RWPE1 (cell line): ENCODE measurements at places on chromosomes 3 and 15.

- DNase-seq: no peak
Observed at GRCh38 chr3:30349507-30349906, 256.9 kb upstream of the TGFBR2 start.

DNA sequence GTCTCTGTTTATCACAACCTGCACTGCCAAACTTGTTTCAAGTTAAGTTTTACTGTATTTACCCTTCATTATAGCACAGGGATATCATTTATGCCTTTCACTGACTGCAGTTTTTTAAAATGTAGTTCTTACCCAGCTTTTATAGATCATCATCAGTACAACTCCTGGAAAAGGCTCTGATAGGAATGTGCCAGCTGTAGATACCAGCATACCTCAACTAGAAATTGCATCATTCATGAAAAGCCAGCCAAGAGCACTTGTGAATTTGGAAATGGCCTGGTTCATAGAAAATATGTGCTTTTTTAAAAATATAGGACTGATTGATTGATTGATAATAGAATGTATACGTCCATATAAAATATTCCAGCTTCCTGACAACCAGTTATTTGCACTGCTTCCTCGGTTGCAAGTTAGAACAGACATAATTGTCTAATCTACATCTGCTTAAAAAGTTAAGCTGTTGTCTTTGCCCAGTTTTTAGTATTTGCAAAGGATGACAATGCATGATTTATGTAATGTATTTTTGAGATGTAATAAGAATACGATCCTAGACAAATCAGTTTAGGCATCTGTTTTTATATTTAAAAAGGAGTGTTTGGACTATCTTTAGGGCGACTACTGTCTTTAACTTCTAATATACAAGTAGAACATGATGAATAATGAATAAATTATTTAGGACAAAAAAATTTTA lies 58.5 kb downstream of the DCUN1D1 start:
- DNase-seq: no peak

DNA sequence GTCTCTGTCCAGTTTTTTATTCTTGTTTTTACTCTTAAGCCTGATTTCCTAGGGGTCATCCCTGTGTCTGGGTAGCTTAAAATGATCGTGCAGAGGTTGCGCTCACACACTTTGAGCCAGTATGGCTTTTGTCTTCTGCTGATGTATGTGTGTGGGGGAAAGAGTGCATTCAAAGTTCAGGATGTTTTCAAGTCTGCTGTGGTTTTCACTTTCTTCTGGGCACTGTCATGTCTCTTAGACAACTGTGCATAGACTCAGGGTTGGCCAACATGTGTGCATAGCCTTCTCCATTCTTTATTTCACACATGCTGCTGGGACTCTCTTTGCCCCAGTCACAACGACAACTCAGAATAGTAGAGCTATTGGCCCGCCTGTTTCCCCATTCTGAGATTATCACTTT lies 139.1 kb downstream of the WNT7A start:
- DNase-seq: no peak

DNA sequence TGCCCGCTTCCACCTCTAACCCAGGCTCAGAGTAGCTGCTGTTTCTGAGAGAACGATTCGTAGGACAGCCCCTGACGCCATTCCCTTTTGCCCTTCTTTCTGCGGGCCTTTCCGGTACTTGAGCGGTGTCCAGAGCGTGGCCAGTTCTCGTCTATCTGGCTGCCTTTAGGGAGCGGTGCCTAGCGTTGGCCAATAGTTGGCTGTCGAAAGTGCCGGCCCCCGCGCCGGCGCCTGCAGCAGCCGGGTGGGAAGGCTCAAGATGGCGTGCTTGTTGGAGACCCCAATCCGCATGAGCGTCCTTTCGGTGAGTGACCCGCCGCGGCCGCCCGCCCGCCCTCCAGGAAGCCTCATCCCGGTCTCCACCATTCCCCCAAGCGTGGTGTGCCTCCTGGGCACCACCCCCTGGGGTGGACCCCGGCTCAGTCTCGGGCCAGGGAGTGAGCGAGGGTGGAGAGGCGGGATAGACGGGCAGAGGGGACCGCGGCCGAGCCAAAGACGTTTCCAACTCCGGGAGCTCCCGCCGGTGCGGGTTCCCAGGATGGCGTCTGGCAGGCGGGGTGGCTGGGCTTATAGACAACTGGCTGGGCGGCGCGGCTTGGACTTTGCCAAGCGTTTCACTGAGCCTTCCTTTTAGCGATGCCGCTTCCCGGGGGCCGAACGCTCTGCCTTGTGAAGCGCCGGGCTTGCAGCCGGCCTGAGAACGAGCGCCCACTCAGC lies at the start of gene ARMC8:
Gene ARMC8 (plus strand): TSS at position 6 of the 717 bp plus-strand sequence. CDS start 254 bp downstream, at position 260.
- peak; percentile 64 for DNase-seq

DNA sequence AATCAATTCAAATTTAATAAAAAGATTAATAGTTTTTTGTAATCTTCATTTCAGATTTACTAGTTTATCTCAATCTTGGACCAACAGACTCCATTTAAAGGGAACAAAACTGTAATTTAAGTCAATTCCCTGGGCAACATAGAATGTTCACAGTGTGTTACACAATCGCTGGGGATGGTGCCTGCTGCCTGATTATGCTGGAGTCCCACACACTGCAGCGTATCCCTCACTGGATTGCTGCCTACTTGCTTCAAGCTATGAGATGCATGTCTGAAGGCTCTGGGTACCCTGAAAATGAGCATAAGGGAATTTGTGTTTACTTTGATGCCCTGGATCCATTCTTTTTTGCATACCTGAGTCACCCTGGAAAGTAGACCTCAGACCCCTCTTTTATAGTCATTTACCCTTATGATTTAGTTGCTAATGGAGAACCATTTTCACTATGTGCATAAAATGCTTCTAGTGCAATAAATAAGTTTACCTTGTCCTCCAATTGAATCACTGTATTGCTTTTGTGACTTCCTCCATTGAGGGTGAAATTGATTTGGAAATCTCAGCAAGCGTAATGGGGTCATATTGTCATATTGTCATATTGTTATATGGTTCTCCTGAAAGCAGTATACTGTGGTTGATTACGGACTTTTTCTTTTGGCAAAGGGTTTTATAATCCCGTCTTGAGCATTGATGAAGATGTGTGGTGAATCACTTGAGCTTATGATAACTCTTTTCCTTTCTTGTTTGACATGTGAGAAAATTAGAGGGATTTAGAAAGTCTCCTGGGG lies 35.9 kb downstream of the ITPR1 start:
- no peak for DNase-seq

GRCh38 chr15:41647262-41647661 lies 12.9 kb upstream of the MGA start:
- DNase-seq: no peak

- DNase-seq: no peak
Observed at GRCh38 chr3:190495796-190496195, 18.1 kb upstream of the IL1RAP start.

DNA sequence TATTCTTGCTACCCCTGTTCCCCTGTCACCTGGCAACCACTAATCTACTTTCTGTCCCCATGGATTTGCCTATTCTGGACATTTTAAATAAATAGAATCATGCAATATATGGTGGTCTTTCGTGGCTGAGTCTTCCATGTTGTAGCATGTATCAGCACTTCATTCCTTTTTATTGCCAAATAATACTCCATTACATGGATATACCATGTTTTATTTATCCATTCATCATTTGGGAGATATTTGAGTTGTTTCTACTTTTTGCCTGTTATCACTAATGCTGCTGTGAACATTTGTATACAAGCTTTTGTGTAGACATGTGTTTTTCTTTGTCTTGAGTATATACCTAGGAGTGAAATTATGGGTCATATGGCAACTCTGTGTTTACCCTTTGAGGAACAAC lies 50.6 kb downstream of the NR2C2 start:
- DNase-seq: no peak

DNA sequence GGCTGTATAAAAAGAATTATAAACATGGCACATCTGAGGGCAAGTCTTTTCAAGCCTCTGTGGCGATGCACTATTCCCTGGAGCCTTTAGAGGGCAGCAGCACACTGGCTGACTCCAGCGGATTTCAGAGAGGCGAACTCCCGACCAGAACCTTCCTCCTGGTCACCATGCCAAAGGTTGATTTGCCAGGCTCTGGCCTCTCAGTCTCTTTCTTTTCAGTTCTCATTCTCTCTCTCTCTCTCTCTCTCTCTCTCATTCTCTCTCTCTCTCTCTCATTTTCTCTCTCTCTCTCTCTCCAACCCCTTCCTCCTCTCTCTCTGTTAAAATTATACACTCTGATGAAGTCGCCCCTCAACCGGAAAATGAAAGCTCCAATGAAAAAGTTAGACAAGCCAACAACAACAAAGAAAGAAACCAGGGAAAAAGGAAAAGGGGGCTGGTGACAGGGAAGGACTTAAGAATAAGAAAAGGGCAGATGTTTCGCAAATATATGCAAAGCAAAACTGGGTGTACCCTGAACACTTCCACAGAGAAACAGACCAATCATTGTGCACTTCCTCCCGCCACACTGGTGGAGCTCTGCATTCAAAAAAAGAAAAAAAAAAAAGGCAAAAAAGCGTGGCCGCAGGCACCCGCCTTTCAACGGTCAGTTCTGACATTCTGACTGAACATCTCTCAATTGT lies 90.2 kb downstream of the TIGIT start:
- peak; percentile 60 for DNase-seq

- peak; percentile 34 for DNase-seq
Observed at GRCh38 chr15:80804970-80805495, 25.9 kb downstream of the CEMIP start.

- DNase-seq: no peak
Observed at GRCh38 chr15:33080006-33080405, 114.5 kb downstream of the FMN1 start.

DNA sequence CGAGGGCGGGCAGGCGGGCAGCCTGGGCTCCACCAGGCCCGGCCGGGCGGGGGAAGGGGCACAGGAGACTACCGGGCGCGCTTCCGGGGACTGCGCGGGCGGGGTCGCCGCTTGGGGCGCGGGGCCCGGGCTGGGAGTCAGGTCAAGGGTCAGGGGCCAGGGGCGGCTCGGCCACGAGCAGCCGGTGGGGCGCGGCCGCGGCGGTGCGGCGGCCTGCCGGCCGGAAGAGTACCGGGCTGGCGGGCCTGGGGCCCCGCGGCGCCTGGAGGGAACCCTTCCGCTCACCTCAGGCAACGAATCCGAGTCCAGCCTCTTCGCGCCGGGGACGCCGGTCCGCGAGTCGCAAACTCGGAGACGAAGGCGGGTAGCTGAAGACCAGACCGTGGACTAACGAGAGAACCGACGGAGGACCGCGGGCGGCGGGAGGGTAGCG lies 225 bp downstream of the RHOA start:
- DNase-seq: no peak

GRCh38 chr15:66641485-66642315 lies 60.3 kb upstream of the SMAD6 start:
- no peak for DNase-seq

DNA sequence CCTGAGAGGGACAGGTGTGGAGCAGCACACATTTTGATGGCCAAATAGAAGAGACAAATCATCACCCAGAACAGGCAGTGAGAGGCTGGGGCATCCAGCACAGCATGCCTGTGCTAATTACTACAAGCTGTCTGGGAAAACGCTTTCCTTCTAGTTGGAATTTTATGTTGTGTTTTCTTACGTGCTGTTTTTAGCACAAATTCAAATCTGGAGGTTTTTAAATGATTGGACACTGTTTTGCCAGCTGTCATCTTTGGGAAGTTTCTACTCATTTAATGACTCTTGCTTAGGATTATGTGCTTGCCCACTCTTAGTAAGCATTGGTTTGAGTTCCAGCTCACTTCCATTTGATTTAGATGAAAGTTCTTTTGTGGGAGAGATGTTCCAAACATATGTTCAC lies 43.5 kb downstream of the EAF1 start:
- DNase-seq: no peak

DNA sequence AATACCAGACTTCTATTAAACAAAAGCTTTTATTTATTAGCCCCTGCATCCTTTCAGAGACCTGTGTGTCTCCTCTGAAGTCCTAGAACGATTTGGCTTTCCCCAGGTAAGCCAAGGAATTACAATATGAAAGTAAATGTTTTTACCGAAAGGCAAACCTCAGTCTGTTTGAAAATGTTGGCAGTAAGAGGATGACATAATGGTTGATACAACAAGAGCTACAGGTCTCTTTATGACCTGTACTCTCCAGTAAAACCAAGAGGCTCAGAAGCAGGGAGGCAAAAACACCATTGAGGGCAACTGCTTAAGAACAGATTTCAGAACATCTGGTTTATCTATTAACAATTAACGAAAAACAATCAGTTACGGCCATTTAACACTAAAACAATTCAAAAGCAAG lies 107.8 kb downstream of the ADAM10 start:
- no peak for DNase-seq

DNA sequence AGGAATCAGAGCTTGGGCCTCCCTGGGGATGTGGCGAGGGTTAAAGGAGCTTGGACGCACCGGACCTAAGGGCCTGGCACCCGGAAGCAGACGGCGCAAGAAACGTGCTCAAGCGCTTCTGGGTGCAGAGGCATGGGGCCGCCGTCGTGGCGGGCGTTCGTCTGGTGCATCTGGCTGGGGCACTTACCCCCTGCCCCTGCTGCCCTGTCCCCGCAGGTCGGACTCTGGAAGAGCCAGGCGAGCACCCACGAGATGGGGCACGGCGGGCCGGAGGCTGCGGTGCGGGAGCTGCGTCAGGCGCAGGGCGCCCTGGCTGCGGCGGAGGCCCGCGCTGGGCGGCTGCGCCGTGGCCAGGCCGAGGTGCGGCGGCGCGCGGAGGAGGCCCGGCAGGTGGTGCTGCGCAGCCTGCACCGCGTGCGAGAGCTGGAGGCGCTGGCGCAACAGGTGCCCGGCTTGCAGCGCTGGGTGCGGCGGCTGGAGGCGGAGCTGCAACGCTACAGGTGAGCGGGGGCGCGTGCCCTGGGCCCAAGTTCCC lies 2.5 kb downstream of the EFCC1 start:
- peak; percentile 53 for DNase-seq

GRCh38 chr3:23985747-23986544 lies 40.9 kb downstream of the NR1D2 start:
- no peak for DNase-seq

DNA sequence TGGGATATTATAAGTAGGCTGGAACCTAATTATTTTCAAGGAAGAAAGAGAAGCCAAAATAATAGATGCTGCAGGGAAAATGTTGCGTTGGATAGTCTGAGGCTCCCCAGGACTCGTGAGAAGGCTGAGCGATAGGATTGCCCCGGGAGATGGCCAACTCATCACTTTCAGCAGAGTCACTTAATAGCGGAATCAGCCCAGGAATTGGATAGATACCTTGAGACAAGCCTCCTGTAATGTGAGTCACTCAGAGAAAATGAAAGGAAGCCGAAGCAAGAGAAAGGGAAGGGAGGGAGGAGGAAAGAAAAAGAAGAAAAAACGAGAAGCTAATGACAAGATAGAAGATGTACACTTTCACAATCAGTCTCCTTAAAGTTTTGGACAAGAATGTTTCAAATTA lies 94.3 kb downstream of the SQOR start:
- peak; percentile 44 for DNase-seq

- DNase-seq: no peak
Observed at GRCh38 chr3:64150623-64151207, 74.6 kb downstream of the PRICKLE2 start.
